ENCODE measurements at places on chromosomes 13 and 19. TPM values are rescaled to one million over a fixed set of nuclear protein-coding genes. Genes with fewer than 3 reads are reported as not detected.

DNA sequence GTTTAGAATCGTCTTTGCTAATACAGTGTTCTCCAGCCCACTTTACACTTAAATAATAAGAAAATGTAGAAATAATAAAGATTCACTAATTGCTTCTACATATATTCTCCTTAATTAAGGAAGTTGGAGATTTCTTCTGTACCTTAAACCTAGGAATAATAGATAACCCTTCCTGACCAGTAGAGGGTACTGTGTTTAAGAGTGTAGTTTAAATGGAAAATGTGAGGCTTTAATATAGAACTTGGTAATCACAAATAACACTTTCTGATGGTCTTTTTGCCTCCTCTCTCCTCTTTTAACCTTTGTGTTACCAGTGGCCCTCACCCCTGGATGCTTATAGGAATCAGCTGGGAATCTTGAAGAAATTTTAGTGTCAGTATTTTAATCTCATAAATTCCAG lies 20.7 kb downstream of the POMP start:
- no peak for DNase-seq

DNA sequence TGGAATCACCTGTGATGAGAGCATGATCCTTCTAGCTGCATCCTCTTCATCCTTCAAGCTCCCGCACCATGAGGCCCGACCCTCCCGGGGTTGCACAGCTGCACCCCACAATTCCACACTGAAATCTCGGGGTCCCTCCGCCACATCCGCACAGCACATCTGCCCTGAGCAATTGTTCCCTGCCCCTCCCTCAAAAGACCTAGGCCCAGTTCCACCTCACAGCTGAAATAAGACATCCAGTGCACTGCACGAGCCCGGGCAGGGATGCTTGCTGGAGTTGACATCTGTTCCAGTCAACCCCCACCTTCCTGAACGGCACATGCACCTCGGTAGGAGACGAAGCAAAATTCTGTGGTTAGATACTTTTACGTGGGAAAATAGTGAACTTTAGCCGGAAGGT lies 14.7 kb upstream of the SOX1 start:
- no peak for DNase-seq

DNA sequence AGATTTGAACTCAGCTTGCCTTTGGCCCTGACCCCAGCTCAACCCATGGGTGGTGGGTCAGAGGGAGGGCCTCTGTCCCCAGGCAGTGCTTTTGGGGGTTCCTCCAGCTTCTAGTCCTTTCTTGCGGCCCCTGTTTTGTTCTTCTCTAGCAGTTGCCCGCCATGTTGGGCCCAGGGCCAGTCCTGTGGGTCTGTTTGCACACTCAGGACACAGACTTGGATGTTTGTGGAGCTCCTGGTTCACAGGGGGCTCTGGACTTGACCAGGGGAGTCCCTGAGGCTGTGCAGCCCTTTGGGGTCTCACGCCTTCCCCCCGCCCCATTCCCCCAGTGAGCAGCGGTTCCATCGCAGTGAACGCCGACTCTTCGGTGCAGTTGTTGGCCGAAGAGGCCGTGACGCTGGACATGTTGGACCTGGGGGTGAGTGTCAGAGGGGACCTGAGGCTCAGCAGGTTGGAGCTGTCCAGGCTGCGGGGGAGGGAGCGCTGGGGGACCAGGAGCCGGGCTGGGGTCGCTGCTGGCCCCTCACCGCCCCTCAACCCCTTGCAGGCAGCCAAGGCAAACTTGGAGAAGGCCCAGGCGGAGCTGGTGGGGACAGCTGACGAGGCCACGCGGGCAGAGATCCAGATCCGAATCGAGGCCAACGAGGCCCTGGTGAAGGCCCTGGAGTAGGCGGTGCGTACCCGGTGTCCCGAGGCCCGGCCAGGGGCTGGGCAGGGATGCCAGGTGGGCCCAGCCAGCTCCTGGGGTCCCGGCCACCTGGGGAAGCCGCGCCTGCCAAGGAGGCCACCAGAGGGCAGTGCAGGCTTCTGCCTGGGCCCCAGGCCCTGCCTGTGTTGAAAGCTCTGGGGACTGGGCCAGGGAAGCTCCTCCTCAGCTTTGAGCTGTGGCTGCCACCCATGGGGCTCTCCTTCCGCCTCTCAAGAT lies 2.5 kb downstream of the ATP5F1D start:
- DNase-seq = no peak

- DNase-seq = no peak
Measured at GRCh38 chr13:48370815-48371214, 42.1 kb downstream of the LPAR6 start.

- no peak for DNase-seq
Measured at GRCh38 chr13:44912278-44913016, 76.8 kb downstream of the NUFIP1 start.

DNA sequence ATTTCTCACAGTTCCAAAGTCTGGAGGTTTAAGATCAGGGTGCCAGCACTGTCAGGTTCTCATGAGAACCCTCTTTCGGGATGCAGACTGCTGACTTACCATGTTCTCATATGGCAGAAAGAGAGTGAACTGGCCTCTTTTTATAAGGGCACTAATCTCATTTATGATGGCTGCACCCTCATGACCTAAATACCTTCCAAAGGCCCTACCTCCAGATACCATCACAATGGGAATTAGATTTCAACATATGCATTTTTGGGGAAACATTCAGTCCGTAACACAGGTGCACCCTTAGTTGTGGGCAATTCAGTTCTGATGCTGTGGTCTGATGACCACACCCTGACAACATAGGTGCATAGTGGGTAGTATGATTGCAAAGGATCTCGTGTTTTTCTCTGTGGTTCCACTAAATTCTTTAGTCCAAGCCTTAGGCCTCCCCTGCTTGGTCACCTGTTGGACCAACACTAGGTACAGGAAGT lies 33.3 kb downstream of the GARRE1 start:
- DNase-seq = no peak

GRCh38 chr19:33375837-33376159 lies 2.3 kb downstream of the CEBPG start:
- no peak for DNase-seq

GRCh38 chr19:41707502-41707812 lies 969 bp upstream of the CEACAM5 start:
- DNase-seq = no peak

GRCh38 chr13:44904967-44905366 lies 84.3 kb downstream of the NUFIP1 start:
- no peak for DNase-seq

- no peak for DNase-seq
Measured at GRCh38 chr13:42574011-42574410, at the start of gene TNFSF11. TNFSF11 (plus strand) TSS chr13:42574152; CDS start chr13:42574304, 152 bp downstream.

The FLT1 gene
- total RNA-seq = 0.15 TPM

The FFAR2 gene
- not detected for total RNA-seq

The PPFIA3 gene
- total RNA-seq = 21.7 TPM

All from Panc1 (cell line).